ENCODE measurements at places on chromosomes 1 and 21.
A peak's percentile ranks its signal among the peaks of the same experiment; 100 is the strongest.

DNA sequence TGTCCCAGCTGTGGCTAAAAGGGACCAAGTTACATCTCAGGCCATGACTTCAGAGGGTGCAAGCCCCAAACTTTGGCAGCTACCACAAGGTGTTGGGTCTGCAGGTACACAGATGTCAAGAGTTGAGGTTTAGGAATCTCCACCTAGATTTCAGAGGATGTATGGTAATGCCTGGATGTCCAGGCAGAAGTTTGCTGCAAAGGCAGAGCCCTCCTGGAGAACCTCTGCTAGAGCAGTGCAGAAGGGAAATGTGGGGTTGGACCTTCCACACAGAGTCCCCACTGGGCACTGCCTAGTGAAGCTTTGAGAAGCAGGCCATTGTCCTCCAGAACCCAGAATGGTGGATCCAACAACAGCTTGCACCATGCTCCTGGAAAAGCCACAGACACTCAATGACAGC lies 10.1 kb upstream of the PHGDH start:
- DNase-seq, result no peak

GRCh38 chr1:202599669-202600431 lies 110.4 kb downstream of the SYT2 start:
- DNase-seq, result no peak

- DNase-seq, result no peak
Measured at GRCh38 chr1:178337091-178337706, 159.6 kb downstream of the CLEC20A start.

DNA sequence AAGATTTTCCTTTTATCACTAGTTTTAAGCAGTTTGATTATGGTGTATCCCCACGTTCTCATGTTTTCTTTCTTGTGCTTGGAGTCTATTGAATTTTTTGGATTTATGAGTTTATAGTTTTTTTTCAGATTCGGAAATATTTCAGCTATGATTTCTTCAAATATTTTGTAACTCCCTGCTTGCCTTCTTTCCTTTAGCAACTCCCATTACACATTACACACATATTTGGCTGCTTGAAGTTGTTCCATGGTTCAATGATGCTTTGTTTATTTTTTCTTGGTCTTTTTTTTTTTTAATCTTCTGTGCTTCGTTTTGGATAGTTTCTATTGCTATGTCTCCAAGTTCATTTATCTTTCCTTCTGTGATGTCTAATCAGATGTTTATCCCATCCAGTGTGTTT lies 48.5 kb upstream of the WARS2 start:
- DNase-seq, result no peak

GRCh38 chr21:45054927-45055612 lies 19.3 kb upstream of the ADARB1 start:
- peak; percentile 45 for DNase-seq

GRCh38 chr1:51551081-51551480 lies 32.0 kb upstream of the EPS15 start:
- no peak for DNase-seq
